ENCODE measurements at places on chromosomes 13 and 19. TPM values are rescaled to one million over a fixed set of nuclear protein-coding genes. Genes with fewer than 3 reads are reported as not detected.

GRCh38 chr13:42394711-42395085 lies 122.7 kb downstream of the AKAP11 start:
- no peak for DNase-seq

DNA sequence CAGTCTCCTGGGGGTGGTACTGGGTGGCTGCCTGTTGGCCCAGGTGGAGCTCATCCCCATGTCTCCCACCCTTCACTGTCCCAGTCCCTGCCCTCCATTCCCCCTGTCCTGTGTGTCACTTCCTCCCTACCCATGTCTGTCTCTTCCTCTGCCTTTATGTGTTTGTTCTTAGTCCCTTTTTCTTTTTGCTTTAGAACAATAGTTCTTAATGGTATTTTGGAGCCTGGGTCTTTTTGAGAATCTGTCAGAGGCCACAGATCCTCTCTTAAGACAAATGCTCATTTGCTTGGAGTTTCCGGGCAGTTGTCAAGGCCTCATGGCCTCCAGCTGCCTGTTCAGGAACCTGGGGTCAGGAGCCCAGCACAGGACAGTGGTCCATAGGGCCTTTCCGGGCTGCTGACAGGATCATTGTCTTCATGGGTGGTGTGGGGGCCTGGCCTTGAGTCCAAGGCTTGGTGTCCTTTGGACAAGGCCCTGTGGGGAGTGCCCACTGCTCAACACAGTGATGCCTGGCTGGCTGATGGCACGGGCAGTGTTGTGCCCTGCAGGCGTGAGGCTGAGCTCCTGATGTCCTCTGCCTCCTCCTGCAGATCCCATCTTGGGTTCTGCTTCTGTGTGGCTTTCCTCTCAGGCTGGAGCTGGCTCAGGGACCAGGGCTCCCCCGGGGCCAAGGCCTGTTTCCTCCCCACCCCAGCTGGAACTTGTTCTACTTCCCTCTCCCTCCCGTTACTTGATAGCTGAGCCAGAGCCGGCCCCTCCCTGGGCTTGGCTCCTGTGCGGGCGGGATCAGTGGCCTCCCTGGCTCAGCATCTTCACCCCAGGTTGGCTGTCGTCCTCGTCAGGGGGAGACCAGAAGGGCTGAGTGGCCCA lies 3.5 kb downstream of the EGLN2 start:
- DNase-seq = no peak

- no peak for DNase-seq
These were observed 22.1 kb downstream of the CACNA1A start for GRCh38 chr19:13484166-13484565.

- DNase-seq = no peak
These were observed 110.9 kb downstream of the SACS start for GRCh38 chr13:23322353-23323336.

GRCh38 chr13:78241278-78241919 lies 322.8 kb upstream of the EDNRB start:
- DNase-seq = no peak

- no peak for DNase-seq
These were observed 64.0 kb upstream of the MED4 start for GRCh38 chr13:48158915-48159314.

Gene ONECUT3
- not detected for polyA plus RNA-seq

All from right renal cortex interstitium (tissue), 3 donors.